ENCODE measurements at places on chromosomes 5 and 9.

DNA sequence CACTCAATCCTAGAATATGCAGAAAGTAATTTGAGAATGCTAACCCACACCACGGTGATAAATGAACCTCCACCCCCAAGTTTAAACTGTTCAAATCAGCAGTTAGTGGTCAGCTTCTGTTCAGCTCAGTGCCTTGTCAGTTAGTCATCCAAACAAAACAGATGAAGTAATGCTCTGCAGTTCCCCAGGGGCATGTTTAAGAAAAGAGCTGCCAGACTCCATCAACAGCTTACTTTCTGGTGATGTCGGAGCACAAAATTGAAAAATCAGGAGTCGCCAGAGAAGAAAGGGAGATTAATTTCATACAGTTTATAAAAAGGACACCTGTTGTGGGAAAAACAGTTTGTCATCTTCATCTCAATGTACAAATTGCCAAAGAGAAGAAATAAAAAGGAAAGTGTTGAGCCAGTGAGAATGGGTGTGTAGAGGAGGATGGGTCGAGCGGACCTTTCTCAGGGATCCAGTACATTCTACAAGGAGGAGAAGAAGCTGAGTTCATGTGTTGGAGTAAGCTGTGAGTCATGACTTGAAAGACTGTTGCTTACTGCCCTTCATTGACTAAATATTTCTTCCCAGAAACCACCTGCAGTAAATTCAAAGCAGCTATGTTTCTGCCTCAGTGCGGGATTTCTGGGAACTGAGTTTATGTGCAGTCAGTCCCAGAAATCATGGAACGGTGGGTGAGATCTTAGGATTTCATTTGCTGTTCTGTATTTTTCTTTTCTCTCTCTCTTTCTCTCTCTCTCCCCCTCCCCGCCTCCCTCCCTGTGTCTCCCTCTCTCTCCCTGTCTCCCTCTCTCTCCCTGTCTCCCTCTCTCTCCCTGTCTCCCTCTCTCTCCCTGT is 13.7 kb downstream of the TRIO start:
- DNase-seq: no peak

DNA sequence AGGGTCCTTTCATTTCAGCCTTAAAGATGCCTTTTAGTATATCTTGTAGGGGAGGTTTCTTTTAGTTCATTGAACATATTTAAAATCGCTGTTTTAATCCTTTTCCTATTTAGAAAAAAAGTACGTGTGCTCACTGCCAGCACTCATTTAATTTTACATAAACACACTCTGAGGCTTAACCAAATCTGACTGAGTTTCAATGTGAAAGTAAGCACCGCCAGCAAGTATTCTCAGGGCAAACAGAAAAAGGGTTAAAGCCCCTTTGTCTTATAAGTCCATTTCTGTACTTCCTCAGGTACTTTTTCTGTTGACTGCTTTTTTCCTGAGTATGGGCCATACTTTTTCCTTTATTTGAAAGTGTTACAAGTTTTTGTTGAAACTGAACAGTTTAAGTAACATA is 31.8 kb downstream of the SMC5 start:
- DNase-seq: no peak

- DNase-seq: no peak
Observed at GRCh38 chr5:121987052-121987684, 25.4 kb downstream of the SRFBP1 start.

DNA sequence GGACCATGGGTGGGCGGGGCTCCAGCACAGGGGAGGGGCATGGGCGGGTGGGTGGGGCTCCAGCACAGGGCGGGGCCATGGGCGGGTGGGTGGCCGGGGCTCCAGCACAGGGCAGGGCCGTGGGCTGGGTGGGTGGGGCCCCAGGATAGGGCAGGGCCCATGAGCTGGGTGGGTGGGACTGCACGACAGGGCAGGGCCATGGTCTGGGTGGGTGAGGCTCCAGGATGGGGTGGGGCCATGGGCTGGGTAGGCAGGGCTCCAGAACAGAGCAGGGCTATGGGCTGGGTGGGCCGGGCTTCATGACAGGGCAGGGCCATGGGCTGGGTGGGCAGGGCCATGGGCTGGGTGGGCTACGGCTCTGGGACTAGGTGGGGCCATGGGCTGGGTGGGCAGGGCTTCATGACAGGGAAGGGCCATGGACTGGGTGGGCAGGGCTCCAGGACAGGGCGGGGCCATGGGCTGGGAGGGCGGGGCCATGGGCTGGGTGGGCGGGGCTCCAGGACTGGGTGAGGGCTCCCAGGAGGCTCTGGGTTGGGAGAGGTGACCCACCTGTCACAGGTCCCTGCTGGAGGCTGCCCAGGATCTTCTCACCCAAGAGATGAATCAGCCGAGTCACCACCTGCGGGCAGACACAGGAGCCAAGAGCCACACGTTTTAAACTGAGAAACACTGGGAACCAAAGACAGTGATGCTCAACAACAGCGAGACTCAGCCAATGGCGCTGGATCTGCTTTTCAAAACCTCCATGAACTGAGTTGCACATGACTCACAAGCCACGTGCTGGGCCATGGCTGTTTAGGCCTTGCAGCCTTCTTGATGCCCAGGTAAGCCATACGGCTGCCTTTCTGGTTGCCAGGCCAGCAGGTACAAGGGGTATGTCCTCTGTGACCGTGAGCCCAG is 33.6 kb upstream of the NSMF start:
- no peak for DNase-seq

GRCh38 chr9:1207686-1208085 is 157.5 kb downstream of the DMRT2 start:
- DNase-seq: no peak

DNA sequence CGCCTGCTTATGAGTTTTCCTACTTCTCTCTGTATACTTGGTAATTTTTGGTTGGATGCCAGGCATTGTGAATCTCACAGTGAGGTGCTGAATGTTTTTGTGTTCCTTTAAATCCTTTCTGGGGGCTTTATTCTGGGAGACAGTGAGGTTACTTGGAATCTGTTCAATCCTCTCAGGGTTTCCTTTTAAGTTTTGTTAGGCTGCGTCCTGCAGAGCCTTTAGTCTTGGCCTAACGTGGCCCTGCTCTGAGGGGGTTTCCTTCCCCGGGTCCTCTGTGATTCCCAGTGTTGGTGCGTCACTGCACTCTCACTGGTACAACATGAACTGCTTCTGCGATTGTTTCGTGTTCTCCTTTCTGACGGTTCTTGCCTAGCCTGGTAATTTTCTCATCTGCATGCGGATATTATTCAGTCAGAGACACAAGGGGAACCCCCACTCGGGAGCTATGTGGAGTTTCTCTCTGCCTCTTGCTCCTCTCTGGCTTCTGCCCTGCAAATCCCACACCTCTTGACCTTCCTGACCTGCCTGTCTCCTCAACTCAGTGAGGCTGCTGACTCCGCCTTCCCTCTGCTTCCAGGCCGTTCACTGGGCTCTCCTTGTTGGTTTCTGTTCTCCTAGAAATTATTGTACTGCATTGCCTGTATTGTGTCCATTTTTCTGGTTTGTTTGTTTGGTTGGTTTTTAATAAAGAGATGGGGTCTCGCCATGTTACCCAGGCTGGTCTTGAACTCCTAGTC is 128.1 kb downstream of the DAB2IP start:
- no peak for DNase-seq

- DNase-seq: peak; percentile 19
Observed at GRCh38 chr5:53381-54174, 38.4 kb upstream of the PLEKHG4B start.

DNA sequence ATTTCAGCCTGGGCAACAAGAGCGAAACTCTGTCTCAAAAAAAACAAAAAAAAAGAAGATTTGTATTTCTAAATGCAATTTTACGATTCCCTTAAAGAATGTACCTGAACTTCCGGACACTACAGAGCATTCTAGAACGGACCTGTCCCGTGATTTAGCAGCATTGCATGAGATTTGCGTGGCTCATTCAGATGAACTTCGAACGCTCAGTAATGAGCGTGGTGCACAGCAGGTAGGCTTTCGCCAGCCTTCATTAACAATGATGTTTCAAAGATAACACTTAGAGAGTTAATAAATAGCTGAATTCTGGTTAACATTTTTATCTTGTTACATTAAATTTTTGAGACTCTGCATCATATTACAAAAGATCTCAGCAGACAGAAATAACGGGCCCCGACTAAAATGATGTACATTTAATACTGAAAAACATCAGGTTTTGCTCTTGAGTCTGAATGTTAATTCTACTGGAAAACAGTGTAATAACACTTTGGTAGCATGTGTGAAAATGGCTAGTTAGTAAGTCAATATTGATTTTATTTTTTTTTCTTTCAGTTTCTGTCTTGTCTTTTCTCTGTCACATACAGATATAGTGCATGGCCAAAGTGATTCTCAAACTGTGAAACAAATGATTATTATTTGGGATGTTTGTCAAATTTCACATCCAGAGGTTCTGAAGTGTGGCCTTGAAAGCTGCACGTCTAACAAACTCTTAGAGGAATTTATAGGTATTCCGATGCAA is 23.3 kb downstream of the CCNH start:
- no peak for DNase-seq

Measured in right renal pelvis (tissue), 4 donors.